Stimulated activated CD4-positive, alpha-beta T cell treated with anti-CD3 and anti-CD28 coated beads, Interleukin-2, amount 100 ng/mL, for 24 hours (primary cell): ENCODE measurements at places on chromosomes 2 and 18.
A peak's percentile ranks its signal among the peaks of the same experiment; 100 is the strongest.

DNA sequence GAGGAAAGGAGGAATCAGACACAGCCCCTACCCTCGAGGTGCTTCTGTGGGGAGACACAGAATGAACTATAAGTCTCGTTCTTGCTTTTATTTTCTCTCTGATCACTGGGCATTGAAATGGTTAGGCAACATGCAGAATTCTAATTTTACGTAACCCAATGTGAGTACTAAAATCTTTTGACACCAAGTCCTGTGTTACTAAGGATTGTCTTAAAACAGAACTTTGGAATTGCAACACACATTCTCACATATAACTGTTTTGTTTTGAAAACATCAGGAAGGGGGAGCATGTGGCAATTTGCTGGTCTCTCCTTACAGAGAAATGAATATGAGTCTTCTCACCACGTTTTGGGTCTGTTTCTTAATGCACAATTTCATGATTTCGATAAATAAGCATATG lies 23.6 kb upstream of the SULT1C4 start:
- no peak for DNase-seq

DNA sequence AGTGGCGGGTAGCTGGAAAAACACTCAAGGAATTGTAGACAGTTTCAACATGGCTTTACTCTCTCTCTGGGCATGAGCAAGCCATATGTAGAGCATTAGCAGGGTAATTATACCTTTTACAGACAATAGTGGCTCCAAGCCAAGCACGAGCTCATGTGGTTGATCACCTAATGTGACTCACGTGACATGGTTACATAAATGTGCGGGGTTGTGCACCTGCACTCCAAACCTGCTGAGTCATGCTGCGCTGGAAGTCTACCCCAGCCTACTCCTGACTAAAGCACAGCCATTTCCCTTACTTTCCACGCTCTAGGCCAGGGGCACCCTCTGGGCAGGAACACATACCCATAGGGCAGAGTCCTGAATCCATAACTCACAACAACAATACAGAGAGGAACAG lies 232.8 kb downstream of the MBD5 start:
- no peak for DNase-seq

DNA sequence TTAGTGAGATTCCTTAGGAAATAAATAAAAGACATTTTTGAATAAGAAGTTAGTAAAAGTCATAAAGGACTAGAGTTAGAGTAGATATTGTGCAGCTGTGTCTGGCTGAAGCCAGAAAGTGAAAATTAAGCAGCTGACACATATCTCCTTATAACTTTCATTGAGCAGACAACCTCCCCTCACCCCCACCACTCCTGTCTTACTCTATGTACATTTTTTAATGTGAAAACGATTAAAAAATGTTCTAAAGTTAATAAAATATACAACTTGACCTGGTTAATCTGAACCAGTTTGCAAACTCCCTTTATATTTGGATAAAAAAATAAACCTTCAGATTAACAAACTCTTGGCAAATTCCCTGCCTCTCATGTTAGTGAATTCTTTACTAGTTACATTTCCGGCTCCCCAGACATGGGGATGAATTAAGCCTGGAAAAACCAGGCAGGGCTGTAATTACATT lies 462.8 kb downstream of the MEIS1 start:
- DNase-seq = no peak

DNA sequence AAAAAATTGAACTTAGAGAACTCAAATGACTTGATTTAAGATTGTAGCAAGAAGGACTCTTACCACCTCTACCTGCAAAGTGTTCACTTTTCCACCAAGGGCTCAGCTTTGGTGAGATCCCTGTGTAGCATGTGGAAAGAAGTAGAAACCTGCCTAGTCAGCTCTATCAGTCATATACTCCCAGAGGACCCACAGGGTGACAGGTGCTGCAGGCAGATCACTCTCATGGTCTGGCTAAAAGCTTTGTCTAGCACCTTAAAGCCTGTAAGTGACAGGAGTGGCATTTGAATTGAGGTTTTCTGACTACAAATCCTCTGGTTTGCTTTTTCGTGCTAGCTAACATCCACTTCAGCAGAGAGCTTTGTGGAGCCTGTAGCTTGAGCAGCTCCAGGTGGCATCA lies 18.7 kb upstream of the NEMP2 start:
- no peak for DNase-seq

DNA sequence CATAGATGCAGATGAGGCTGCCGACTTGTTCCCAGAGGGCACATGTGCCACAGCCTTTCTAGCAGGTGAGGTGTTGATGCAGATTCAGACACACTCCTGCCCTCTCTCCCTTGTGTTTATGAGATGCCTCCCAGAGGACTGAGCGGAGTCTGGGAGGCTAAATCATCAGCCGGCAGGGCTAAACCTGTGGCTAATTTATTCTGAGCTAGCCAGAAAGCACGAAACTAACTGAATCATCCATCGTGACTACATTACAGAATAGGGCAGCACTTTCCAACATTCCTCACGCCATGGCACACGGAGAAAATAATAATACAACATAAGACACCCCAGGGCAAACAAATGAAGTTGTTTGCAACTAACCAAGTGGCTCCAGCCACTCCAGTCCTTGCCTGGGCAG lies 101.7 kb upstream of the FZD7 start:
- no peak for DNase-seq

GRCh38 chr2:221571551-221572218 lies 419 bp downstream of the EPHA4 start:
- DNase-seq = peak; percentile 27

- DNase-seq = no peak
These were observed 24.5 kb downstream of the NDUFA10 start for GRCh38 chr2:240000671-240001070.

- no peak for DNase-seq
These were observed 50.6 kb downstream of the MEX3C start for GRCh38 chr18:51146909-51147308.

DNA sequence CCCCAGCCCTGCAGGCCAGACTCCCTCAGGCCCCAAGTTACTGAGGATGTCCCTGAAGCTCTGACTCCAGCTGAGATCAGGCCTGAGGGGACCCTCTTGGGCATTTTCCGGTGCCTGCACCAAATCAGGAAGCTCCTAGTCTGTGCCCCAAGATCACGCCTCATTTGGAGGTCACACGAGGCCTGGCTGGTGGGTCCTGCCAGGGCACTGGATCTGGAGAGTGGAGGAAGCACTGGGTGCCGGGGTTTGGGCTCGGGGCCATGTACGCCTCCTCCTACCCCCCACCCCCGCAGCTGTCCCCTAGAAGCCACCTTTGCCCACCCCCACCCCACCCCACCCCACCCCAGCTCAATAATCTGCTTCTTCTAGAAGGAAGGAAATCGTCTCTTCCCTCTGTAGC lies 16.2 kb downstream of the SH2D6 start:
- DNase-seq = no peak

- DNase-seq = no peak
These were observed 115.6 kb downstream of the SMAD7 start for GRCh38 chr18:48835119-48835518.

- no peak for DNase-seq
These were observed 495.7 kb upstream of the VRK2 start for GRCh38 chr2:57550912-57551311.

DNA sequence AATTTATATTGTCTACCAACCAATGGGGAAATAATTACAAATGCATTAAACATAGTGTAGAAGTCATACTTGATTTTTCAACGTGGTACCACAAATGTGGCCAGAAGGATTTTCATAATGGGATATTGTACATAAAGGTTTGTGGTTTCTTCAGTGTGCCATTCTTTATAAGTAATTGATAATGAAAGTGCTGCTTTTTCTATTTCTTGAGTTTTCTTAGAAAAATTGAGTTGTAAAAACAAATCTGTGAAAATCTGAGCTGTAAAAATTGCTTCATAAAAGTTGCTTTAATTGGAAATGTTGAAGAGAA lies 103.6 kb downstream of the KYNU start:
- no peak for DNase-seq

DNA sequence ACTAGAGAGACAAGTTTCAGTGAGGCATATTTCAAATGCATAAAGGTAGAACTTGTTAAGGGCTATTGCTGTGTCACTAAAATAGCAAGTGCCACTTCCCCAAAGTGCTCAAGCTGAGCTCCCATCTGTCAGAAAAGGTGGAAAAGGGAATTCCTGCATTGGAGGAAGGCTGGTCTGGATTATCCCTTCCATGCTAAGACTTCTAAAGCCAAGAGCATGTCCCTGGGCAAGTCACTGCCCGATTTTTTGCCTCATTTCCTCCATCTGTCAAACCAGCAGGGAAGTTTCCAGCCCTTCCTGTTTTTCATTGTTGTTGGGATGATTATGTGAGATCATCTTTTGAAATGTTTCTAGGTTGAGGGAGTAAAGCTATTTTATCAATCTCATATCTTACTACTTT lies 175.5 kb downstream of the SETBP1 start:
- no peak for DNase-seq

- DNase-seq = peak; percentile 79
These were observed 81.5 kb downstream of the PRPF40A start for GRCh38 chr2:152635635-152636298.

GRCh38 chr2:100992262-100992661 lies 9.8 kb upstream of the RPL31 start:
- no peak for DNase-seq

- DNase-seq = no peak
These were observed 20.0 kb downstream of the MALT1 start for GRCh38 chr18:58691256-58691655.
